ENCODE measurements at places on chromosomes 5 and 9.

DNA sequence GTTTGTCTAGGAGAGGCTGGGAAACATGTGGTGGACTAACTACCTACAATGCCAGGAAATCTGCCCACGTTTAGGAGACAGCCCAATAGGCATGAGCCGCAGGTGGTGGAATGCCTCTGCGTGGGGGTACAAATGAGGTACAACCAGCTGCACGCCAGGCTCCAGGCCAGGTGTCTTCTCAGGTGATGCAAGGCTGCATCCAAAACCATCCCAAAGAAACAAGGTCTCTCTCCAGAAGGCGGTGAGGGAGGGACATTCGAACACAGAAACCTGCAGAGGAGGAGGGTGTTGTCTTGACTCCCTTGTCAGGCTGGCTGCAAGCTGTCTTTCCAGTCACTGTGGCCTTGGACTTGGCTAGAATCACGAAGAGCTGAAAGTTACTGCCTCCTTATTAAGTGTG, 11.6 kb downstream of the ANKH start:
- no peak for DNase-seq

DNA sequence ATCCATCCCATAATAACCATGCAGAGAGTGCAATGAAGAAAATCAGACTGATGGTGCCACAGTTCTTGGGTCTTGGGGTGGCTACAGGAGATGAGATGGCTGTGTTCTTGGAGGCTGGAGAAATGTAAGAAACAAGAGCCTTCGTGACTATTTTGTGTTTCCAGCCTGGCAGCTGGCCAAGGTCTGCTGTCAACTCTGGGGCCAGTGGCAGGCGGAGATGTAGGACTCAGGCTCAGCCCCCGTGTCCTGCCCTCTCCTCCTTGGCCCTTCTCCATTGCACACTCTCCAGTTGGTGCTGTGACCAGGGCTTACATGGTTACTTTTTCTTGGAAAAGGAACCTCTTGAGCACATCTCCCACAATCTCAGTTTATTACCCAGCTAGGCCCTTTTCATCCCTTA, 235.4 kb downstream of the DMRT2 start:
- no peak for DNase-seq

- DNase-seq = no peak
Observed at GRCh38 chr9:109193974-109194556, 27.0 kb upstream of the FRRS1L start.

DNA sequence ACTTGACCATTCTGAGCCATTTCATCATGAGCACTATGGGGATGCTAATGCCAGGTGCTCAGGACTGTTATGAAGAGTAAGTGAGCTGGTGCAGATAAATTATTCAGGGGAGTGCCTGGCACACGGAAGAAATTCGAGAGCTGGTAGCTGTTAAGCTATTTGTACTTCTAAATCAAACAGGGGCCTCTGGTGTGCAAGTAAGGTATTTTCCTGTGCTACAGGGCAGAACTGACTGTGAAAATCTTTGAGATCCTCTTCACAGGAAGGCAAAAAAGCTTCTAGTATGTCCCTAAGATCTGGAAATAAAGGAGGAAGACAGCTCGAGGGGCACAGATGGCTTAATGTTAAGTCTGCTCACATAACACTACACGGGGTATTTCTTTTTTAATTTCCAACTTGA, 106.3 kb upstream of the SPOCK1 start:
- peak; percentile 18 for DNase-seq

- no peak for DNase-seq
Observed at GRCh38 chr5:127008300-127008975, 21.9 kb downstream of the MARCHF3 start.

DNA sequence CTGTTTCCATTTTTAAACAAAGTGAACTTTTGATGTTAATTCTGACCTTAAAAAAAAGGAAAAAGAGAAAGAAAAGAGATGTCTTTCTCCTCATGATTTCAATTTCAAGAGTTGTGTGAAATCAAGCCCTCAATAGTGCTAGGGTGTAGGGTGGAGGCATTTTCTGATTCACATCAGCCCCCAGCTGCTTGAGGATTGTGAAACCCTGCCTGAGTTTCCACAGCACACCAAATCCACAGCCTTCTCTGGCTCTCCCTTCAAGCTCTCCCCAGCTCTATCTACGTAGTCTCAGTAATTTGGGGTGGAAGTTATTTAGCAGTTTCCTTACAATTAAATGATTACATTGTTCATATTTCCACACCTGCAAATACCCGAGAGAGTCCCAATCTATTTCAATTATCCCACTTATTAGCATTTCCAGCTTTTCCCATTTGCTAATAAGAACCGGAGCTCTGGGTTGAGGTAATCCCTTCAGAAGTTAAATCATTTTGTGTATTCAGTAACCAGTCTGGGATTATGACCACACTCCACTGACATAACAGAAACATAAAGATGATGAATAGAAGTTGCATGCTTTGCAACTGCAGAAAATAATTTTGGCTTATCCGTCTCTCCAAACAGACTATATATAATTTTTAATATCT, 54.9 kb downstream of the MTX3 start:
- no peak for DNase-seq

- DNase-seq = no peak
Observed at GRCh38 chr5:59221769-59222168, 638.9 kb downstream of the RAB3C start.

DNA sequence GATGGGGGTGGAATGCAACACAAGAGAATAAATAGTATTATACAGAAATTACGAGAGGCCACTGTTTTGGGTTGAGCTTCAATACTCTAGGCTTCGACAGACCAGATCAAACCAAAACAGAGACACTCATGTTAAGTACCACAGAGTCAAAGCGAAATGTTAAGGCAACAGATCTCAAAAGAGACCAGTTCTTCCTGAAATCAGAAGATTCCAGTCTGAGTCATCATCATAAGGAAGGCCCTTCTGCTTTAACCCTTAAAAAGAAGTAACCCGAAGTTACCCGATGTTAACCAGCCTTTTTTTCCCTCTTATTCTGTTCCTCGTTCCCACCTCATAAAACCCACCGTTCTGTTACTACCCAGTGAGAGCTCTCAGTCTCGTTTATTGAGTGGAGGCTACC, 75.9 kb downstream of the SFXN1 start:
- no peak for DNase-seq

DNA sequence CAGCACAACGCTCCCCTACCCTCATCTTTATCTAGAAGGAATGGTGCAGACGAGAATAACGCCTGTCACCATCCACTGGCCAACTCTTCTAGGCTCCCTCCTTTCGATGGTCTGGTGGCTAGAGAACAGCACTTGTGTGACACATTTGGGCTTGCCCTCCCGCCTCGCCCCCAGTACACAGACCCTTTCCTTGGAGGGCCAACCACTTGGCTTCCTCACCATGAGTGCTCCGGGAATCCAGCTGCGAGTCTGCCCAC, 1.4 kb downstream of the GNAQ start:
- peak; percentile 73 for DNase-seq

DNA sequence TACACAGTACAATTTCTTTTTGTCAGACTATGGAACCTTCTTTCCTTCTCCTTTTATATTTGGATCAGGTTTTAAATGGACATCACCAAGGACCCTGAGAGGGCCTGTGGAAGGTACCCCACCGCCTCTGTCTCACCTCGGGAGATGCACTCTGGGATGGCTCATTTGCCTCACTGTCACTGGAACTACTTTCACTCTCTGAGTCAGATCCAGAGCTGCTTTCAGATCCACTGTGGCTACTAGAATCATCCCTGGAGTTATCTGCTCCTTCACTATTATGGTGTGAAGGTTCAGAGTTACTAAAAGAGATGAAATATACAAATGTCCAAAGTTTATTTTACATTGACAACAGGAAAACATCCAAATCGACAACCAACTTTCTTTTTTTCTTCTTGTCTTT, 24.6 kb downstream of the LEAP2 start:
- no peak for DNase-seq

- no peak for DNase-seq
Observed at GRCh38 chr5:156529892-156530291, 202.9 kb downstream of the SGCD start.

GRCh38 chr5:154646745-154647113, 108.4 kb upstream of the LARP1 start:
- DNase-seq = no peak

GRCh38 chr9:9996259-9996658, 616.5 kb downstream of the PTPRD start:
- DNase-seq = no peak

- no peak for DNase-seq
Observed at GRCh38 chr5:139513852-139514485, 31.4 kb upstream of the STING1 start.

GRCh38 chr5:123807177-123807945, 295.4 kb downstream of the CSNK1G3 start:
- no peak for DNase-seq

GRCh38 chr5:3394891-3395599, 200.6 kb upstream of the IRX1 start:
- no peak for DNase-seq

All from Kasumi-1 (cell line).